ENCODE measurements at places on chromosomes 12 and 14.

DNA sequence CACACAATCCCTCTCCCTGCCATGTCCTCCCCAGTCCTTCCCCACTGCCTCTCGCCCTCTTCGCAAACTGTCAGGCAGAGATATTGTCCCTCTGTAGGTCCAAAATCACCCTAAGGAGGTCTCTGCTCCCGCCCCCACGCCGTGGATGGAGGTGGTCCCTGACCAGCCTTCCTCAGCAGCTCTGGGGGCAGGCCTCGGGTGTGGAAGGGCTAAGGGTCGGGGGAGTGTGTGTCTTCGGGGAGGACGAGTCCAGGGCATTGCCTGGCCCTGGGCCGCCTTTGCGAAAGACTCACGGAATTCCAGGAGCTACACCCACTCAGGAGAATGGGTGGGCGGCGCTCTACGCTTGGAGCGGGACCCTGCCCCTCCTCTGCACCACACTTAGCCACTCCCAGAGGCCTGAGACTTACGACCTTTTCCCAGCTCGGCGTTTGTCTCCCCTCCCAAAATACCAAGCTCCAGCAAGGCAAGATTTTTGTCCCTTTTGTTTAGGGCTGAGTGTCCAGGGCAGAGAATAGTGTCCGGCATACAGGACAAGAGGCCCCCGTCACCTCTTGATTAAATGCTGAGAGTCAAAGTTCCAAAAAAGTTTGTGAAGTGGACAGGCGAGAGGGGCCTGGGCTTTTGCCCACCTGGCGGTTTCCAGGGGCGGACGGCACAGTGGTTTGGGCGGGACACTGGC is 881 bp downstream of the PYGL start:
- DNase-seq, result no peak

DNA sequence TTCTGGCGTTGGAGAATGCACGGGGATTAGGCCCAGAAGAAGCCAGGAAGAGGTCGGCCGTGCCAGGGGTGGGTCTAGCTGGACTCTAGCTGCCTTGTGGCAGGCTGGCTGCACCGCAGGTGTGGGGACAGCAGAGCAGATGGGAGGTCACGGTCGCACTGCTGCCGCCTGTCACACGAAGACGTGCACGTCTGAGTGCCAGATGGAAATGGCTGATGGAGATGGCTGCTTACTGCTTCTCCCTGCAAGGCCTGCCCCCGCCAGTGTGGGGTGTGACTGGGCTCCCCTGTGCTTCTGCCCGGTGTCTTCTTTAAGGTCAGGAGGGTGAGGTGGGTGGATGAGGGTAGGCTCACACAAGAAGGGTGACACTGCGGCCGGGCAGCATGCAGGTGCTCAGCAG is 79.0 kb downstream of the MOK start:
- no peak for DNase-seq

DNA sequence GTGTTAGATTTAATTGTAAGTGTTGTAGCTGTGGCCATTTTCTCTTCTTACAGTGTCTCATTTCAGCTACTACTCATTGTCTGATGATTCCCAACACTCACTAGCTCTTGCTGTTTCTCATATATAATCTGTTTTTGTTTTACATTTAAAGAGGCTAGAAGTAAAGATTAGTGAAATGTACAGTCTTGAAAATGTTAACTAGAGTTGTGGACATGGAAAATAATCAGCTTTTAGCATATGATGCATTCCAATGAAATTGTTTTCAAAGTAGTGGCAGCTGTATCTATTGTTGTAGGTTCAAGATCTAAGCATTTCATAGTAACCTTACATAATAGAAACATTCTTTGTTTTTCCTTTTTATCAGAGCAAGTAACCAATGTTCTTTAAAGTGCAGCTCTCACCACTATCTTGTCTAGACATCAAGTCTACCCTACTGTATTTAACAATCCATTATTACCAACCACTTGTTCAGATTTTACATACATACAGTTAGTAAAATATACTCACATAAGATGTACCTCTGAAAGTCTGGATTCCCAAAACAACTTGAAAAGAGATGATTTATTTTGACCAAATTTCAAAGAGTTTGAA is 76.9 kb downstream of the PPHLN1 start:
- DNase-seq, result no peak

GRCh38 chr12:40016980-40017379 is 88.9 kb downstream of the SLC2A13 start:
- no peak for DNase-seq

- DNase-seq, result no peak
These were observed 89.3 kb downstream of the OSBPL8 start for GRCh38 chr12:76470028-76470939.

DNA sequence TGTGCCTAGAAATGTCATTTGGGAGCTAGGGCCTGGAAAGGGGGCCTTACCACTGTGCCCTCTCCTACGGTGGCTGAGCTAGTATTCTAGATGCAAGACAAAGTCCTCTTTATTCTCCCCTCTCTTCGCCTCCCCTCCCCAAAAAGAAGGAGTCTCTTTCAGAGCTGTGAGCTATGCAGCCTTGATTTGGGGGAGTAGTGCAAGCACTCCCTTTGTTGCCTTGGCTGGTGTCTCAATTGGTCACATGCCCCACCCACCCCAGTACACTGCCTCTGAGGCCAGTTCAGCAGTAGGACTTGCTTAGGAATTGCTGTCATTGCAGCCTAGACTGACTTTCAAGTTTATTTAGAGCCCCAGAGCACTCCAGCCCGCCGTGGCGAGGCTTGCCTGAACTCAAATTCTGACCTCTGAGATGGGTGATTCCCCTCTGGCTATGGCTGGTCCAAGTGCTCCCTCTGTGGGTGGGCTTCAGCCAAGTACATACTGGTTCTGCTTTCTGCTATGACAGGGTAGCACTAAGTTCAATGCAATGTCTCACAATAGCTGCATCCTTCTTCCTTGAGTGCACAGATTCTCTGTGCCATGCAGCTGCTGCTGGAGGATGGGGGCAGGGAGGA is 37.0 kb upstream of the FBXO33 start:
- no peak for DNase-seq

GRCh38 chr14:65751510-65751909 is 339.0 kb downstream of the FUT8 start:
- no peak for DNase-seq

- no peak for DNase-seq
These were observed 44.6 kb upstream of the FZD10 start for GRCh38 chr12:130117701-130118100.

DNA sequence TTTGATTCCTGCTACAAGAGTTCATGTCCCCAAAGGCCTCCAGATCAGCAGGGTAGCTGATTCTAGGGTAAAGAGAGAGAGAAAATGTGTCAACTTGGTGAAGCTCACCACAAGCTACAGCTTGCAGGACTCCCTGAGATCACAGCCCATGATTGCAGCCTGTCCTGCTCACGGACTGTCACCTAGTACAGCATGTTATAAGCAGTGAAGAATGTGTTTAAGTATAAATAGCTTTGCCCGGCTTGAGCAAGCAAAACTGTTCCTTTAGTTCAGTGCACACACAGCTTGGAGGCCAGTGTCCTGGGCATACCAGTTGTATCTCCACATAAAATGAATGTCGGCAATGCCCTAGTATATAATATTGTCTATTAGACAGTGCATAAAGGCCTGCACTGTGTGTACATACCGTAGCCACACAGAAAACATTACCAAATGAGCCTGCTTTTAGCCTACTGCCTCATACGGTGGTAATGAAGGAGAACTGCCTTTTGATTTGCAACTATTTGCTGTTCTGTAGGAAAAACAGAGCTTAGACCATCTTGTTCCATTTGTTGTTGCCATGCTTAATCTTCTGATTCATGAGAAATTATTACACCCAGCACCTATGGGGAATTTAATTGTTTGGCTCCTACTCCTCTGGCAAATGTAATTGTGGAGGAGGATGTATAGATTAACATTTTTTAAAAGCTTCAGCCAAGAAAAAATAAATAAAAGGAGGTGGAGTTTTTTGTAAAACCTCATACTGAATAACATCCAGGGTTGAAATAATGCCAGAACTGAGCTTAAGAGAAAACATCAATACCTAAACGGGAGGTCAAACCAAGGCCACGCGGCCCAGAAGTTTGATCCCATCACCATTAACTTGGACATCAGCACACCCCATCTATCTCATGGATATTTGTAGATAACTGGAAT is 108.1 kb upstream of the G2E3 start:
- DNase-seq, result no peak

DNA sequence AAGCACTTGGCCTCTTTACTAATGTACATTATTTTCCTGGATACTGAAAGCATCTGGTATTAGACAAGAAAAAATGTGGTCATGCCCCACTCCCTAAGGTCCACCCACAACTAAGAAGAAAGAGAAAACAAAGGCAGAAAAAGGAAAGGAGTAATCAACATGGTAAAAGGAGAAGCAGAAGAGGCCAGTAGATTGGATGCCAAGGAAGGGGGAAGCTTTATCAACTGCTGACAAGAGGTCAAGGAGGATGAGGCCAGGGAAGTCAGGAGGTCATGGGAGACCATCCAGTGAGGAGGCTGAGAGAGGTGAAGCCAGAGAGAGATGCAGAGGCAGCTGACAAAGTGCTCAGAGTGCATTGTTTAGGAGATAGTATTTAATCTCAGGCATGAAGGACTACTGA is 383.5 kb downstream of the ZFP36L1 start:
- DNase-seq, result no peak
